ENCODE measurements at places on chromosomes 13 and 19.

DNA sequence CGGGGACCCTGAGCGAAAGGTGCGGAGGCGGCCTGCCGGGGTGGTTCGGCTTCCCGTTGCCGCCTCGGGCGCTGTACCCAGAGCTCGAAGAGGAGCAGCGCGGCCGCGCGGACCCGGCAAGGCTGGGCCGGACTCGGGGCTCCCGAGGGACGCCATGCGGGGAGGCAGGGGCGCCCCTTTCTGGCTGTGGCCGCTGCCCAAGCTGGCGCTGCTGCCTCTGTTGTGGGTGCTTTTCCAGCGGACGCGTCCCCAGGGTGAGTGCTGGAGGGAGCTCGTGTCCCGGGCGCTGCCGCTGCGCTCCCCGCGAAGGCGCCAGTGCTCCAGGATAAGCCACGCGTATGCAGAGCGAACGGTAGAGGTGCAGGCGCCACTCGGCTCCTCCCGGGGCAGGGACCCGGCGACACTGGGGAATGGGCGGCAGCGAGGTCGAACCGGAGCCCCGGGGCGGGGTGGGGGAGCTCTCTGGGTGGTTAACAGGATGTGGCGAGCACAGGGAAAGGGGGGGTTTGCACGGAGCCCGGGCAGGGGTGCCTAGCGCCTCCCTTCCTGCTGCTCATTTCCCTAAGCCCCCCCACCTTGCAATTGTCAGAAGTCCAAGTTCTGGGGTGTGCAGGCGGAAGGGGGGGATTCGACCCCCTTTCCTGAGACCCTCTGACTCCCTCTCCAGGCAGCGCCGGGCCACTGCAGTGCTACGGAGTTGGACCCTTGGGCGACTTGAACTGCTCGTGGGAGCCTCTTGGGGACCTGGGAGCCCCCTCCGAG, at the start of gene IL27RA:
Gene IL27RA, plus strand, starts transcription at position 44 of the 762 bp plus-strand sequence. Its CDS starts 111 bp downstream, at position 155.
- peak; percentile 67 for DNase-seq

DNA sequence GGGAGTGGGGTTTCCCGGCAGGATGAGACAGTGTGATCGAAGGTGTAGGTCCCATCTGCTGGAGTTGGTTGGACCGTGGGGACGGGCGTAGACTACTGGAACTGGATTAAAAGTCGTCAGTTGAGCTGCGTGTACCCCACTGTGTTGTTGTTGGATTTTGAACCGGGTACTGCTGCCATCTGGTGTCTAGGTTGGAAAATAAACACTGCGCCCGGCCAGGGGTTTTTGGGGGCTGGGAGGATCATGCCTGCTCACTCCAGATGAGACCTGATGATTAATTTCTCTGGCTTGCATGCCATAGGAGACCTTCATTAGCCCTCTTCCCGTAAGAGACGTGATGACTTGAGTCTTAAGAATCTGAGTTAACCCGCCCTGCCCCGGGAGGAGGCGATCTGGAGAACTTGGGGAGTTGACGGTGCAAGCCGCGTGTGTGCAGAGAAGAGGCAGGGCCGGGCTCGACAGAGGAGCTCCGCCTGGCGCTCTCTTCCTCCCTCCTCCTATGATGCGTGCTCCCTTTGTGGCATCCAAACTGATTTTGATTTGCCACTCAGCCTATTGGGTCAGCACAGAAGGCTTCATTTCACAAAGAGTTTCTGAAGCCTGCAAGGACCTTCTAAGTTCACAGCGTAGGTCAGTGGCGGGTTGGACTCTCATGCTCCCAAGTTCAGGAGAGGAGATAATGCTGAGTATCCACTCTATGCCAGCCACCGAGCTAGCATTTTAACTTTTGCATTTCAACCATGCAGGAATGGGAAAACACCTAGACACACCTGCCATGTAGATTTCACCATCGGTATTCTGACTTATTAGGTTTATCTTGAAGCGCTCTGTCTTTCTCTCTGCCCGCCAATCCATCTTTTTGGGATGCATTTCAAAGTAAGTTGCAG, 2.7 kb downstream of the UHRF1 start:
- DNase-seq: peak; percentile 50

GRCh38 chr13:76885203-76886004, 801 bp downstream of the KCTD12 start:
- peak; percentile 7 for DNase-seq

- peak; percentile 90 for DNase-seq
These were observed 1.5 kb upstream of the GADD45B start for GRCh38 chr19:2474232-2475017.

DNA sequence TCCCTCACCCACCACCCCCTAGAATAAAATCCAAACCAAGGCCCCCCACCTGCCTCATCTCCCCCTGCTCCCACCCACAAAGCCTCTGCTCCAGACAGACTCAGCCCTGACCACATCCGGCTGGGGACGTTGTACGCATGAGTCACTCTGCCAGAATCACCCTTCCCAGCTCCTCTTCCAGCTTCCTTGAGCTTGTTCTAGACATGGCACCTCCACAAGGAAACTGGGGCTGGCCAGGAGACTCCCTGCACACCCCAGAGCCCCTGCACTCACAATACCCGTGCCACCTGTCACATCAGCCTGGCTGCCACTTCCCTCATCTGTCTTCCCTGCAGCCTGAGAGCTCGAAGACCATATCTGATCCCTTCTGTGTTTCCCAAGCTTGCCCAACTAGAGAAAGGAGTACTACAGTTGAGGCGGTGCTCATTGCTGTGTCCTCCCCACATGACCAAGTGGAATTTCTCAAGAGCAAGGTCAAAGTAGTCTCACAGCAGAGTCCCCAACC, 9.7 kb downstream of the DEDD2 start:
- DNase-seq: no peak

GRCh38 chr19:51651216-51651846, 4.7 kb upstream of the SIGLEC14 start:
- DNase-seq: no peak

GRCh38 chr13:40388617-40389016, 277.8 kb downstream of the FOXO1 start:
- no peak for DNase-seq

DNA sequence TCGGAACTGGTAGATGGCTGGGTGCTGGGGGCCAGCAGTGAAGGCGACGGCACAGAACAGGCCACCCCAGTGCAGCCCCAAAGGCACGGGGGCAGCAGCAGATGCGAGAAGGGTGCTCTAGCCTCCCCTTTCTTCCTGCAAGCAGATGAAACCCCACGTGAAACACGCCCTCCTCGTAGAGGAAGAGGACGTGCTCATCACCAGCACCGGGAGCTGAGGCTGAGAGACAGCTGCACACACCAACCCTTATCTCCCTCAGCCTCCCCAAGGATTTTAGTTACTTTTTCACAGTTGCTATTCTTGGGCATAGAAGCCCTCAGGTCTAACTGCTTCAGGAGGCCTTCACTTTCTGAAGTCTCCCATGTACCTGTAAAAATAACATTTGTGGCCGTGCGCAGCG, 11.9 kb downstream of the ZNF787 start:
- DNase-seq: no peak

DNA sequence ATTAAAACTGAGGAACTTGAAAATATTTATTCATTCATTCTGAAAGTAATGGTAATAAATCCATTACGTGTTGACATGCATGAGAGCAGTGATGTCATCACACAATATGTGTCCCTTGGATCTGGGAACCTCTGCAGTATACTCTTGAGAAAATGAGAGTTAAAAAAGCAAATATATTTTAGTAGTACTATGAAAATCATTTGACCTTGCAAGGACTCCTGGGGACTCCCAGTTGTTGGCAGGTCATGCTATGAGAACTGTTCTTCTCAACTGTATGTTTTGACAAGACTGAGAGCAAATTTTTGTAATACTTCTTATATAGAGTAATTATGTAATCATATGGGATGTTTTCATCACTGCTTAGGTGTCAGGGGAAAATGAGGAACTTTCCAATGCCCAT, 249.4 kb downstream of the PCCA start:
- no peak for DNase-seq

DNA sequence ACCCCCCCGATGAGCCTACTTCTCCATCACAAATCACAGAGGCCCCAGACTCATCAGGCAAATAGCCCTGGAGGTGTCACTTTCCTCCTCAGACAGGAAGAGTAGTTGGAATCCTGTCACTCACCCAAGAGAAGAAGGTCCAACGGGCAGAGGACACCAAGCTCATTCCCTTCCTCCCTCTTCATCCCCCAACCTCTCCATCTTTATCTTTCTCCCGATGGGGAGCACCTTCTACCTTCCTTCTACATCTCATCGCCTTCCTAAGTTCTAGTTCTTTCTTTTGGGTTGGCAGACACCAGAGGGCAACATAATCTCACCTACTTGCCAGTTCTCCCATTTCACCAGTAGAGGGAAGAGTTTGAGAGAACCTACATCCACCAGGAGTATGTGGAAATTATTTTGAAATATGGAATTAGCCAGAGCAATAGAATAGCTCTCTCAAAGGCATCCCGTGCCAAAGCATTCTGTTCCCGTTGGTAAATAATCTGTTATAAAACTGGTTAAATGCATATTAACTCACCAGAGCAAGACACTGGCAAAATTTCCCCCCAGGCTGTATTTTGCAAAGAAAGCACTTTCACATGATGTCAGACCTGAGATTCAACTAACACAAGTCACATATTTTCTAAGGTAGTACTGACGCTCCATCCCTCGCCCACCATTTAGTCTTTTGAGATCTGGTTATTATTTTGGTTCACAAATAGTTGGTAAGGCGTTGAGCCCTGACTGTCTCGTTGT, 55.0 kb downstream of the ZIC5 start:
- DNase-seq: no peak

DNA sequence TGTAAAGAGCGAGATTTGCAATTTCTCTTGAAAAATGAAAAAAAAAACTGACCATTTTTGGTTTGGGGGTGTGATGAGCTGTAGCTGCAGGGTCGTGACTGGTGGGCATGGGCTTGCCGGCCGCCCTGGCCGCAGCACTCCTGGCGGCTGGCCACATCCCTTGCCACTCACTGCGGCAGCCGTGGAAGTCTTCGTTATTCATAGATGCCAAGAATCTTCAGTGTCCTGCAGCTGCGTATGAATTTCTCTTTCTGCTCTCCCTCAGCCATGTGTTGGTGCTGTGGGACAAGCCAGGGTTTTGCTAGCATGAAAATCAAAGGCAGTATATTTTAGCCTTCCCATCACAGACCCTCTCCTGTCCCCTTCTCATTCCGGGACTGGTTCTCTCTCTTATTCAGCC, 151.7 kb upstream of the TSHZ3 start:
- DNase-seq: no peak

GRCh38 chr13:111658145-111659100, 338.0 kb downstream of the TEX29 start:
- no peak for DNase-seq

DNA sequence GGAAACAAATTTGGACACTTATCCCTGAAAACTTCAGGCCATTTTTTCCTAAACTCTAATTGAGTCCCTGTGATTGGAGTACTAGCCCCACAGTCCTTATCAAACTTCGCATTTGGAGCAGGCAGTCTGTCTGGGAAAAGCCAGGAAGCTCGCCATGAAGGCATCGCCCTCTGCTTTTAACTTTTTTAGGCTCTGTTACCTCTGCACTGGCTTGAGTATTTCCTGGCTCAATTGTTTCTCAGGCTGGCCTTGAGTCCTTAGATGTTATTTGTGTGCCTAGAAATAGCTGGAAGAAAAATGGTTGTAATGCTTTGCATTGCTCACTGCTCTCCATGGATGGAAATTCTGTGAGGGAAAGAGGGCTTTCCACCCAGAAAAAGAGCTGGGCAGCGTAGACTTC, 24.2 kb downstream of the ACTN4 start:
- no peak for DNase-seq

DNA sequence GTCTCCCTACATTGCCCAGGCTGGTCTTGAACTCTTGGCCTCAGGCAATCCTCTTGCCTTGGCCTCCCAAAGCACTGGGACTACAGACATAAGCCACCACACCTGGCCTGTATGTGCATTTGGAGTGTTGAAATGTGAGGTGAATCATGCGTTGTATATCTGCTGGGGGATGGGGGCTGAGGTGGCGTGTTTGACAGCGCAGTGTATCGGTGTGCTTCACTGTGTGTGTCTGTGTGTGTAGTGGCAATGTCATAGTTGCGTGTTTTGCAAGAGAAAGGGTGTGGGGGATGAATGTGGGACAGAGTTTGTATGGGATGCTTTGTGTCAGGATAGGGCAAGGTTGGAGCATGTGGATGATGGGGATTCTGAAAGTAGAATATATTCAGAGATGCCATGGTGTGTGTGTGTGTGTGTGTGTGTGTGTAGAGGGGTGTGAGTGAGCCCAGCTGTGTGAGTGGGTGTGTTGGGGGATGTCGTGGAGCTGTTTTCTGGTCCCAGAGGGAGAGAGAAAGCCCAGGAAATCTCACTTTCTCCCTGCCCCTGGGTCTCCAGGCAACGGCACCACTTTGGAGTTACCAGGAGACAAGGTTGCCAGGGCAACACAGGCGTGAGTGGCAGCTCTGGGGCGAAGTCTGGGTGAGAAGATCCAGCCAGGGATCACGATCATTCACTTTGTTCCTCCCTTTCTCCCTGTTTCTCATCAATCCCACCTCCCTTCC, 1.1 kb upstream of the SWSAP1 start:
- no peak for DNase-seq

- DNase-seq: no peak
These were observed 1124.9 kb downstream of the DIAPH3 start for GRCh38 chr13:59038824-59039223.

- no peak for DNase-seq
These were observed 3.2 kb downstream of the ATP4A start for GRCh38 chr19:35560271-35560670.

GRCh38 chr13:112622375-112622774, 34.4 kb upstream of the TUBGCP3 start:
- no peak for DNase-seq

DNA sequence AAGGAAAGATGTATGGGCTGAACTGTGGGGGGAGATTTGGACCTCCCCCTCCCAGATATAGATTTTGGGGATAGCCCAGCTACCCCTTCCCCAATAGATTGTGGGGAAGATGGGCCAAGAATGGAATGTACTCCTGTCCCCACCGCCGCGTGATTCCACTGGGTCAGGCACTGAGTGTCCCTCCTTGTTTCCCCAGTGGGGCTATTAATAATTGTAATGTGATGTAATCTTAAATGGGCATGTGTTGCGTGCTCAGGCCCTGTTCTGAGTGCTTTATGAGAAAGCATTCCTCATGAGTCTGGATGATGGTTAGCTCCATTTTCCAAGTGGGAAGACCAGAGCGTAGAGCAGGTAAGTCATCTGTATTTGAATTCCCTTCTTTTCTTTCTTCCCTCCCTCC, 1.4 kb downstream of the PSMD8 start:
- no peak for DNase-seq

DNA sequence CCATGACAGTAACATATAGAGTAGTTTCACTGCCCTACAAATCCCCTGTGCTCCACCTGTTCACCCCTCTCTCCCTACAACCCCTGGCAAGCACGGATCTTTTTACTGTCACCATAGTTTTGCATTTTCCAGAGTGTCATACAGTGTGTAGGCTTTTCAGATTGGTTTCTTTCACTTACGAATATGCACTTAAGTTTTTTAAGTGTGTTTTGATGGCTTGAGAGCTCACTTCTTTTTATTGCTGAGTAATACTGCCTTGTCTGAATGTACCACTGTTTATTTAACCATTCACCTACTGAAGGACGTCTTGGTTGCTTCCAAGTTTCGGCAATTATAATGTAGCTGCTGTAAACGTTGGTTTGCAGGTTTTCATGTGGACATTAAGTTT, 175.1 kb downstream of the ITGBL1 start:
- DNase-seq: no peak
